ENCODE measurements at places on chromosomes 11 and 22.
A peak's percentile ranks its signal among the peaks of the same experiment; 100 is the strongest.

- no peak for DNase-seq
These were observed 76.9 kb downstream of the IGLL1 start for GRCh38 chr22:23503142-23503541.

DNA sequence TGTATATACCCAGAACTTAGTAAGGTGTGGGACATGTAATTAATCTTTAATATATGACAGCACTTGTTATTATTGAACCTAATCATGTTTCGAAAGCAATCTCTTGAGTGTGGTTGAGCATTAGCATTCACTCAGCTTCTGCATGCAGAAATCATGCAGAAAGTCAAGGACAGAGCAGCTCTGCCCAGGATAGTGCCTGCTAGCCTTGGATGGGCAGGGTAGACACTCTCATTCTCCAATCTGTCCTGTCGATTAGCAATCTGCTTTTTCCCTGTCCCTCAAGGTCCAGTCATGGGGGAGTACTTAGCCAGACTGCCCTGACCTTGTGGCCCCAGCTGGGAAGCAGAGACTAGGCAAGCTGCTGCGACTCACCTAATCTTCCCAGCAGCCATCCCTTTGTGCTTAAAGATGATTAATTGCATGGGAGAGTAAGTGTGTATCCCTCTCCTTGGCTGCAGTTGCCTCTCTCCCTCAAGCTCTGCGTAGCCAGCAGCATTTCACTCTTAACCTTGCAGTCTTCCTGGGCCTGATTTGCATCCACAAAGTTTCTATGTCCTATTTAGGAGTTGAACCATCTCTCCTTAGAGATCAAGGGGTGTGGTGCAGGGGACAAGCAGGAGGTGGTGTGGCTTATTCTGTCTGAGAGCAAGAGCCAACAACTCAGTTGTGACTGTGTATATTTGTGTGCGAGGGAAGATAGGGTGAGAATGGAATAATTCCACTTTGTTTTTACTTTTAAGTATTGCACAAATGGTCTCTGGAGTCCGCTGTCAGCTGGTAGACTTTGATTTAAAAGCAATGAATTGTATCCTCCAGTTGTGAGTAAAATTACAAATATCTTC lies 101.4 kb downstream of the FDX1 start:
- DNase-seq, result no peak

DNA sequence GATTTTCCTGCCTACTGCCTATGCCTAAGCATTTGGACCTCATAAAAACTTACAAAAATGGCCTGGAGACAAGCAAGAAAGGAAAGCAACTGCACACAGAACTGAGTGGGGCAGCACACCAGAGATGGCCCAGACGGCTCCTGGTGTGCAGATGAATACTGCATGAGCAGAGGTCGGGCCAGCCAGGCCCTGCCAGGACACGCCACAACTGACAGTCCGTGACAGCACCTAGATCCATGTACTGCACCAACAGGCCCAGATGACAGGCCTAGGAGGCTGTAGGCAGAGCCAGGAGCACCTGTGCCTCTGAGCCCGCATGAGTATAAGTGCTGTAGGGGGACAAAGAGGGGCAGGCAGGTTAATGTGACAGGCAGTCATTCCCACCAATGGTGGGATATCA lies 160.2 kb downstream of the IGLL1 start:
- DNase-seq, result no peak

GRCh38 chr11:15816260-15816871 lies 540.0 kb downstream of the SOX6 start:
- DNase-seq, result no peak

- DNase-seq, result no peak
These were observed 35.8 kb upstream of the POU2AF2 start for GRCh38 chr11:111209543-111210355.

- no peak for DNase-seq
These were observed 19.2 kb upstream of the MMP13 start for GRCh38 chr11:102974552-102975280.

DNA sequence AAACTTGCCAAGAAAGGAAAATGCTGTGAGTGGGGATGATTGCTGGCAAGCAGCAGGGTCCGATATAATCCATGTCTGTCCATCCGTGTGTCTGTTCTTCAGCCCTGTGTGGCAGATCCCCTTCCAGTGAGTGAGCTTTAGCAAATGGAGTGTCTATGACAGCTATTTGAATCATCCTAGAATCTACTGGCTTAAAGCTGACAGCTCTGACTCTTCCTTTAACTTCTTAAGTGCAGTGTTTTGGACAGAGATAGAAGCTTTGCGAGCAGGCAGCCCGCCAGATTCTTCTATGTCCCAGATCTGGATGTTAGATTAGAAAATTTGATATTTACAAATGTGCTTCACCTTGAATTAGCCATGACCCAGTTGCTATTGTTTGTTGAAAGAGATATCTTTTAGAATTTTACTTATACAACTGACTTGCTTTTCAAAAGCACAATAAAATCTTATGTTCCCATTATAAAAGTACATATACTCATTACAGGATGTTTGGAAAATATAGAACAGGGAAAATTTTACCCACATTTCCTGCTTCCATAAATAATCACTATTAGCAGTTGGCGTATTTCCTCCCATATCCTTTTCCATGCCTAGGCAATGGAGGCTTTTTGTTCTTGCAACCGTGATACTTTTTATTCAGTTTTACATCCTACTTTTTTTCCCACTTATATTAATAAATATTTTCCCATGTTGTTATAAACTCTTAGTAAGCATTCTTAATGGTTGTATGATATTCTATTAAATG lies 124.5 kb downstream of the COMMD9 start:
- DNase-seq, result no peak

GRCh38 chr11:103939694-103940093 lies 96.7 kb upstream of the DDI1 start:
- no peak for DNase-seq

- DNase-seq, result no peak
These were observed 19.0 kb upstream of the CECR2 start for GRCh38 chr22:17350292-17350691.

DNA sequence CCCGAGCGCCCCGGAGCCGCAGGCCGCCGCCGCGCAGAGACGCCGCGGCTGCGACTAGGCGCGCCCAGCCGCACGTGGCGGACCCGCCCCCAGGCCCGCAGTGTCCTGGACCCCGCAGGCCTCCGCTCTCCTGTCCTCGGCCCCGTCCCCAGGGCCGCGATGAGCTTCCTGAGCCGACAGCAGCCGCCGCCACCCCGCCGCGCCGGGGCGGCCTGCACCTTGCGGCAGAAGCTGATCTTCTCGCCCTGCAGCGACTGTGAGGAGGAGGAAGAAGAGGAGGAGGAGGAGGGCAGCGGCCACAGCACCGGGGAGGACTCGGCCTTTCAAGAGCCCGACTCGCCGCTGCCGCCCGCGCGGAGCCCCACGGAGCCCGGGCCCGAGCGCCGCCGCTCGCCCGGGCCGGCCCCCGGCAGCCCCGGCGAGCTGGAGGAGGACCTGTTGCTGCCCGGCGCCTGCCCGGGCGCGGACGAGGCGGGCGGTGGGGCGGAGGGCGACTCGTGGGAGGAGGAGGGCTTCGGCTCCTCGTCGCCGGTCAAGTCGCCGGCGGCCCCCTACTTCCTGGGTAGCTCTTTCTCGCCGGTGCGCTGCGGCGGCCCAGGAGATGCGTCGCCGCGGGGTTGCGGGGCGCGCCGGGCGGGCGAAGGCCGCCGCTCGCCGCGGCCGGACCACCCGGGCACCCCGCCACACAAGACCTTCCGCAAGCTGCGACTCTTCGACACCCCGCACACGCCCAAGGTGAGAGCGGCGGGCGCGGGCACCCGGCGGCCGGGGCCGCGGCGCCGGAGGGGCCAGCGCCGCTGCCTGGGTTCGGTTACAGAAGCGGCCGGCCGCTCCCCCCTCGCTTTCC lies 528 bp downstream of the WEE1 start:
- no peak for DNase-seq

GRCh38 chr11:96326959-96327358 lies 16.0 kb downstream of the MAML2 start:
- DNase-seq, result no peak

GRCh38 chr11:64869571-64870175 lies 8.7 kb downstream of the EHD1 start:
- peak; percentile 55 for DNase-seq

GRCh38 chr22:19976671-19977070 lies 35.1 kb upstream of the TXNRD2 start:
- DNase-seq, result no peak

- peak; percentile 74 for DNase-seq
These were observed at the start of gene EXT2 for GRCh38 chr11:44095506-44096359. EXT2 (plus strand) TSS chr11:44095678; CDS start chr11:44107713, 12,035 bp downstream.

- DNase-seq, result no peak
These were observed 48.9 kb downstream of the FAR1 start for GRCh38 chr11:13717331-13717730.

DNA sequence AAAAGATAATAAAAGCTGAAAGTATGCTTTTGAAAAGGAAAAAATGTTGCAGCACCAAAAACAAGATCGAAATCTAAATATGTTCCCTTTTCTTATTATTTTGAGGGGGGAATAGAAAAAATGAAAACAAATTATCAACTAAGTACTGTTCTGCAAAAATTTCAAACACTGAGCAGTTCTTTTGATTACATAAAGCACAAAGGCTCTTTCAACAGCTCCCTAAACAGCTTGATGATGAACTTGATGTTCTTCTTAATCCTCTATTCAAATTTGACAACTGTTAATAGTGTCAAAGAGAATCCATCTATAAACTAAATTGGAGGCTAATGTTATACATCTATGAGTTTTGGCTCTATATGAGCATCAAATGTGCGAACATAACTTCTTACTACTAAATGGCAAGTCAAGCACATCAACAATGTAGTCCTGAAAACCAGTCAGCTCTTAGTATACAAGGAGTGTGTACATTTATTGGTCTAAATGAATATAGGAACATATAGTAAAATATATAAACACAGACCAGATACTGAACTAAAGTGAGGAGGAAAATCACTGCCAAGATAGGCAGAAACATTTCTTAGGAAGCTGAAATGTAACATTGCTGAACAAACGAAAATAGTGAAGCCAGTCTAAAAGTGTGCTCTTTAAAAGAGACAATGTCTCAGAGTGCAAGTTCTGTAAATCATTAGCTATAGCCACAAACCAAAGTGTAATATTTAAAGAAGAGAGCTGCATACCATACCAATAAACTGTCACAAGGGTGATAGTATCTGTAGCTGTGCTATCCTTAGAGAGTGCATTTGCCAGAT lies 94.3 kb downstream of the SOX6 start:
- DNase-seq, result peak; percentile 0

DNA sequence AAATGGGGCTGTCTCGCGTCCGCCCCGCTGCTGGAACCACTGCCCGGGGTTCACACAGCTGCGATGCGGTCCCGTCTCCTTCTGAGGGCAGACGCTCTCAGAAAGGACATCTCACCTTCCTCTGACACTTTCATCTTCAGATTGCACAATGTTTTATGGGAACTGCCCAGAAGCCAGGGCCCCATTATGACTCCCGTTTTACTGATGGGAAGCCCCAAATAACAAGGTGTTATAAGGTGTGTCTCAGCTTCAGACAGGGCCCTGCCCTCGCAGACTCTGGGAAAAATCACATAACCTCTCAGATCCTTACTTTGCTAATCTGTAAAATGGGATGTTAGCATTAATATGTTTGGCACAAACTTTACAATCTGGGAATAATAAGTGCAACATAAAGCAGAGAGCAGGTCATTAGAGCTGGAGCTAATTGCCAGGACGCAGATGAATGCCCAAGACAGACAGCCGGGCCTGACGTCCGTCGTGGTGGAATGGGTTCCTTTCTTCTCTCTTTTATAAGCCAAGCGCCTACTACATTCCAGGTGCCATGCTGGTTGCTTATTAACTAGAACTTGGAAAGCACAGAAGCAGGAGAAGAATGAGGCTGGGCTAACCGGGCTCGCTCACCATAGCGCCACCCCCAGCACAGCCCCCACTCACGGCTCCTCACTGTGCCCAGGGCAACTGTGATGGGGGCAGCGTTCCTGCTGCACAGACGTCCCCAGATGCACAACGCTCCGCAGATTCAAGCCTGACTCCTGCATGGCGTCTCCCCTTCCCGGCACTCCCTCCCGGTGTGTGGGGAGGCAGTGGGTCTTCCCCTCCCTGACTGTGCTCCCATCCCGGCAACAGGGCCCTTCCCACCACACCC lies 43.8 kb downstream of the TRMU start:
- no peak for DNase-seq

DNA sequence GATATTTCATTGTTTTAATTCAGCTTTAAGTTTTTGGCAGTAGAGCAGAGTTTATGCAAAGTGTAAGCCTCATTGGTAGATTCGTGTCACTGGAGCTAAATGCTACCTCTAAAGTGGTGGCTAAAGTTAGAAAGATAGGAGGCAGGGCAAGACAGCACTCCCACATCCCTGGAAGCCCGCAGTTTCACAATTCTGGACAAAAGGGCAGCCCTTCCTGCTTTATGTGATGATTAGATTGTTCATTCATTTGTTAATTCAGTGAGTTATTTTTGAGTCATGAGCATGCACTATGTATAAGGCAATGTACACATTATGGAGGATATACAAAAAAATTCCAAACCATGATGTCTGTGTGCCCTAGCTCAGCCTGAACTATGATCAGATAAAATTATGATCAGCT lies 52.1 kb upstream of the EIF3M start:
- DNase-seq, result no peak

DNA sequence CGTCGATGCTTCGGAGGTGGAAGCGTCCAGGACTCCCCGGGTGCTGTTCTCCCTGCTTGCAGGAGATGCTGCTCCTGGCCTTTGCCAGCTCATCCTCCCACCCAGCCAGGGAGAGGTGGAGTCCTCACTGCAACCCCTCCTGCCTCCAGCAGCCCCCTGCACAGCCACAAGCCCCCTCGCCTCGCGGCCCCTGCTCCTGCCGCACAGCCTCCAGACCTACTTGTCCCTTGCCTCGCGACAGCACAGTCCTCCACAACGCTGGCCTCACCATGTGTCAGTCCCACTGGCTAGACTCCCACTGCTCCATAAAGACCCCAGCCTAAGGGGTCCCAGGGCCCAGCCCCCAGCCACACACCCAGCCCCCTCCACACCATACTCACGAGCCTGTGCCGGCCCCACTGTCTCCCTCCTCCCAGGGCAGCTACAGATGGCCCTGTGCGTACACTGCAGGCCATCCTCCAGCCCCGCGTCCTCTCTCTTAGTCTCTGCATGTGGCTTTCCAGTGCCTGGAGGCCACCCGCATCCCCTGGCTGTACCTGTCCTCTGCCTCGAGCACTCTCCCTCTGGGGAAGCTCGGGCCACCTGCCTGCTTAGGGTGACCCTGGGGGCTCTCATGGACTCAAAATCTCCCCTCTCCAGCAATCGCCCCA lies 91.5 kb downstream of the CELSR1 start:
- DNase-seq, result no peak

GRCh38 chr11:100442017-100442416 lies 245.1 kb upstream of the ARHGAP42 start:
- DNase-seq, result no peak

GRCh38 chr11:88179971-88180629 lies 4.9 kb upstream of the RAB38 start:
- no peak for DNase-seq

DNA sequence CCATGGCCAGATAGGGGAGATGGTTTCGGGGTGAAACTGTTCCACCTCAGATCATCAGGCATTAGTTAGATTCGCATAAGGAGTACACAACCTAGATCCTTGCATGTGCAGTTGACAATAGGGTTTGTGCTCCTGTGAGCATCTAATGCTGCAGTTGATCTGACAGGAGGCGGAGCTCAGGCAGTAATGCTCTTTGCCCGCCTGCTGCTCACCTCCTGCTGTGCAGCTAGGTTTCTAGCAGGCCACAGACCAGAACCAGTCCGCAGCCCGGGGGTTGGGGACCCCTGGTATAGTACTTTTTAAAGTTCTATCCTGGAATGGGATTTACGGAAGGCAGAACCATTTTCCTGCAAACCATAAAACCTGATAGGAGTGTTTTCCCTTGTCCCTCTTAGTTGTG lies 54.6 kb downstream of the POLD3 start:
- no peak for DNase-seq
